Dermis blood vessel endothelial cell (primary cell): ENCODE measurements at places on chromosomes 1 and 21. TPM values are rescaled to one million over a fixed set of nuclear protein-coding genes. Genes with fewer than 3 reads are reported as not detected.

DNA sequence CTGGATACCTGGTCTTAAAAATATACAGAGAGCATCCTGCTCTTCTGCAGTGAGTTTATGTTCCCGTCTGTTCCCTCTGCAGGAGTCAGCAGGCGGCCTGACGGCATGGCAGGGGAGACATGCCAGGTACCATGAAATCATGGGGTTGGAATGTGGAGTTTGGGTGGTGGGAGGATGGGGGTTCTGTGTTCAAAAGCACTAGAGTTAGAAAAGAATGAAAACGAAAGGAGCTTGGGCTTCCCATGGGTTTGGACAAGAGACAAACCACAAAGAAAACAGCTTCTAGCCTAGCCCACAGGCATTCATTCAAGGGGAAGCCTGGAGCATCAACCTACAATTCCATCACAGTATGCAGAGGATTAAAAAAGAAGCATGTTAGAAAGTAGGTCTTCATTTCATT is 59.9 kb downstream of the WARS2 start:
- DNase-seq, result no peak

DNA sequence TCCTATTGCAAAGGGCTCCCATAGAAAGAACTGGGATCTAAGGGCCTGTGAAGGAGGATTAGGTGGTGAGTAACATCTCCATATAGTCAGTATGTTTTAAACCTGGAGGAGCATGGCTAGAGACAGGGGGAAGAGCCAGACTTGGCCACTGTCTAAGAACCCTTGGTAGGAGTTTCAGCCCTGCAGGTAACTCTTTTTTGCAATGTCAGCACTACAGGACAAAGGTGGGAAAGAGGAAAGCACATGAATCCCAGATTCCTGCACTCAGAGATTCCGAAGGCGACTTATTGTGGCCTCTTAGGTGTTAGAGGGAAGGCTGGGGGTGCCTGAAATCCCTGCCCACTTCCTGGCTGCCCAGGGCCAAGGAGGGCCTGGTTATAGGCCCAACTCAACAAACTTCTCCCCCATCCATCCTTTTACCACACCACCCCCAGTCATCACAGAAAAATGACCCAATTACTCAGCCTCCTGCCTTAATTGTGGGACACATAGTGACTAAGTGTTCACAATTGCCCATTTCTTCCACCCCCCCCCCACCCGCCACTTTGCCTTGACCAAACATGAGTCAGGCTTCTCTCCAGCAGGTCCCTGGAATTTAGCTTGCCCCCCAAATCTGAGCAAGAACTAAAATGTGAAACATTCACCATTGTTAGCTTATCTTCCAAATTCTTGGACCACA is 1.9 kb upstream of the NTNG1 start:
- DNase-seq, result no peak

DNA sequence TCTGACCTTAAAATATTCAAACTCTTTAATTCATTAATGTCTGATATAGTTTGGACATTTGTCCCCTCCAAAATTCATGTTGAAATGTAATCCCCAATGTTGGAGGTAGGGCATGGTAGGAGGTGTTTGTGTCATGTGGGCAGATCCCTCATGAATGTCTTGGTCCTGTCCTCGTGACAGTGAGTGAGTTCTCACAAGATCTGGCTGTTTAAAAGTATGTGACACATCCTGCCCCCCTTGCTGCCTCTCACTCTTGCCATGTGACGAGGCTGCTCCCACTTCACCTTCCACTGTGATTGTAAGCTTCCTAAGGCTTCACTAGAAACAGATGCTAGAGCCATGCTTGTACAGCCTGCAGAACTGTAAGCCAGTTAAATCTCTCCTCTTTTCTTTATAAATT is 21.3 kb upstream of the FBXO28 start:
- no peak for DNase-seq

GRCh38 chr1:90948301-90948700 is 73.5 kb downstream of the ZNF644 start:
- DNase-seq, result no peak

DNA sequence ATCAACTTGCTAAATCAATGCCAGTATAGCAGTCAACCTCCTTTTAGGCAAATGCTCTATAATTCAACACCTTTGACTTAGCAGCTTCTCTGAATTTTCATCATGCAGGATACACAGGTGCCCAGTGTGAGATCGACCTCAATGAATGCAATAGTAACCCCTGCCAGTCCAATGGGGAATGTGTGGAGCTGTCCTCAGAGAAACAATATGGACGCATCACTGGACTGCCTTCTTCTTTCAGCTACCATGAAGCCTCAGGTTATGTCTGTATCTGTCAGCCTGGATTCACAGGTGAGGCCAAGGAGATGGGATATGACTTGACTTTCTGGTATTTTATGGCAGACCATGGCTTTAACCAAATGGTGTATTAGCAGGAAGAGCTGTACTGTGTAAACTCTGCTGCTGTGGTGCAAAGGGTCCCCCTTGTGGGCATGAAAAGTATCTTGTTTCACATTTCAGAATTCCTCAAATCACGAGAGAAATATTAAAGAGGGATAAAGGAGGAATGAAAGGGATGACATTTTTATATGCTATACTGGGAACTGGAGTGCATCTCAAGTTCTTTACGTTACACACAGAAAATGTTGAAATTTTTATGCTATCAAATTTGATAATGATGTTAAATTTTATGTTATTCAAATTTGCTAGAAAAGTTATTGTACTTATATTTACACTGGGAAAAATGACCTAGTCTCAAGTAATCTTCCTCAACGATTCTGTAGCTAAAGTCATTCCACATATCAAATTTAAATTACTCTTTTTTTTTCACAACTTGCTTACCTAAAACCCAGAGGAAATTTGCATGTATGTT is 88.9 kb downstream of the CRB1 start:
- peak; percentile 67 for DNase-seq

- no peak for DNase-seq
Observed at GRCh38 chr1:17586172-17586964, 46.9 kb downstream of the ARHGEF10L start.

DNA sequence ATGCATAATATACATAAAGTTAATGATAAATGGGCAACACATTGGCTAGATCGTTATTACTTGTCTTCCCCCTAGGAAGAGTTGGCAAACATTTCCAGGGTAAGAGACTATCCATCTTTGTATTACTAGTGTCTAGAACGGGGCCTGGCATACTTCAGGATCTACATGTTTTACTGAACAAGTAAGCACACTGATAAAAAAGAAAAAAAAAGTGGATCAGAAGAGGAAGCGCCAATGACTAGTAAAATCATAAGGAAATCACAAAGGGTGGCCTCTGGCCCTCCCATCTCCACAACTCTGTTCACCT is 482 bp downstream of the TM2D1 start:
- peak; percentile 26 for DNase-seq

GRCh38 chr1:109514846-109515245 is 5.3 kb upstream of the AMIGO1 start:
- DNase-seq, result no peak

DNA sequence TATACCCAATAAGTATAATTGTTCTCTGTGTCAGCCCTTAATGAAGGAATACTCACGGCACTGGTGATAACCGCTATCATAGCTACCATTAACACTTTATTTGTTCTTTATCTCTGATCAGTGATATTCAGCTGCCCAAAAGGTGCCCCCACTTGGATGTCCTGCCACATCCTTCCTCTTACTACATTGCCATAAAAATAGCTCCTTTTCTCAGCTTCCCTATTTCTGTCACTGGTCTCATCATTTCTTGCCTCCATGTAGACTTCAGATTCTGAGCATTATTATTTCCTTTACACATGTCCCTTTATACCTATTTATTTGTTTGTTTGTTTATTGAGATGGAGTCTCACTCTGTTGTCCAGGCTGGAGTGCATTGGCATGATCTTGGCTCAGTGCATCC is 2.7 kb upstream of the RAB29 start:
- DNase-seq, result no peak

DNA sequence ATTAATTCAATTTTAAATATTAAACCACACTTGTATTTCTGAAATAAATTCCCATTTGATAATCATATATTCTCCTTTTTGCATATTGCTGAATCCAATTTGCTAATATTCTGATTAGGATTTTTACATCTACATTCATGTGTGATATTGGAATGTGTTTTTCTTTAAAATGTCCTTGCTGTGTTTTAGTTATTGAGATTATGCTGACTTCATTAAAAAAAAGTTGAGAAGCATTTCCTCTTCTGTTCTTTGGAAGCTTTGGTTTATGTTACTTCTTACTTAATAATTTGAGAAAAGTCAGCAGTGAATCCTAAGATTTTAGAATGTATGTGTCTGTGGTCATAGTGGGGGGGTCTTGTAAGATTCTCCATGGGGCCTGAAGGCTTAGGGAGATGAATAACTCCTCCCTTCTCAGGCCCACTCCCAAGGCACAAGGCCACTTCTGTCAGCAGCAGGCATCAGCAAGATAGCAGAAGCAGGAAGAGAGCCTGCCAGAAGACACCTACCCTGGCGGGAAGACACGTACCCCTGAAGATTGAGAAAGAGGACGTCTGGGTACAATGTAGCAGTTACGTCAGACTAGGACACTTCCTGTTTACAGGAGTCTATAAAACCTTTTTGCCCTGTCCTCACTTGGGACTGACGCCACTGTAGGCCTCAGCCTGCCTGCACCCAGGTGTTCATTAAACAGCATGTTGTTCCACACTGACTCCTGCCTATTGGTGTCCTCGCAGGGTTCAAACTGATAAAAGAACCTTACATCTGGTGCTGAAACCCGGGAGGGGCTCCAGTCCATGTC is 56.9 kb downstream of the ODF2L start:
- no peak for DNase-seq

Gene PHGDH
- total RNA-seq, result 1.4 and 6.8 TPM in 2 replicates

- peak; percentile 48 for DNase-seq
Observed at GRCh38 chr1:41918450-41919043, at the start of gene HIVEP3. Gene HIVEP3, minus strand, starts transcription at chr1:41918922.

DNA sequence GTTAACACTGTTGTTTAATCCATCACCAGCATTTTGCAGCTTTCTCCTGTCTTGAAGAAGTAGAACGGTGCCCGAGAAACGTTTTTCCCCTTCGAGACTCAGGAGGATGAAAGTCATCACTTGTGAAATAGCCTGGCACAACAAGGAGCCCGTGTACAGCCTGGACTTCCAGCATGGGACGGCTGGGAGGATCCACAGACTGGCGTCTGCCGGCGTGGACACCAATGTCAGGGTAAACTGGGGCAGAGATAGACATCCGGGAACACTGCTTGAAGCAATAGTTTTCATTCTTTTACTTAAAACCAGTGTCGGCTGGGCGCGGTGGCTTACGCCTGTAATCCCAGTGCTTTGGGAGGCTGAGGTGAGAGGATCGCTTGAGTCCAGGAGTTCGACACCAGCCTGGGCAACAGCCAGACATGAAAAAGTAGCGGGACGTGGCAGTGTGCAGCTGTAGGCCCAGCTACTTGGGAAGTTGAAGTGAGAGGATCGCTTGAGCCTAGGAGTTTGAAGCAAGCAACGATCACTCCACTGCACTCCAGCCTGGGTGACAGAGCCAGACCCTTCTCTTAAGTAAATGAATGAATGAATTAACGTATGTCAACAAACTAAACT is 945 bp downstream of the CHAF1B start:
- DNase-seq, result no peak

Gene FCRL4
- not detected in 2 replicates for total RNA-seq

GRCh38 chr1:101147381-101147780 is 89.4 kb upstream of the S1PR1 start:
- DNase-seq, result no peak

GRCh38 chr21:36684957-36685714 is 13.8 kb upstream of the SIM2 start:
- DNase-seq, result no peak

DNA sequence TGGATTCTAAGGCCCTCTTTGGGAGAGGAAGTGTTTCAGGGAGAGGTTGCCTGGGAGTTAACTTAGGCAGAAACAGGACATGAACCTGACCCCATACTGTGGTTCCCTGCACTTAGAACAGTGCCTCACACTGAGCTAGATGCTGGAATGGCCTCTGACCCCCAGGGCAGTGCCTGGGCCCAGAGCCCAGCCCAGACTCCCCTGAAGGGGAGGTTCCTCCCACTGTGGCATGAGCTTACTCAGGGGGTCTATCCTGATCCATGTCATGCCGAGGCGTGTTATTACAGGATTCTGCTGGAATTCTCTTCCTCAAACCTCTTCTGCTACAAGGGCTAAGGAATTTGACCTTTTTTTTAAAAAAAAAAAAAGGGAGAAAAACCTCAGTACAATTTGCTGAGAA is 72.2 kb downstream of the MRPL37 start:
- DNase-seq, result no peak

DNA sequence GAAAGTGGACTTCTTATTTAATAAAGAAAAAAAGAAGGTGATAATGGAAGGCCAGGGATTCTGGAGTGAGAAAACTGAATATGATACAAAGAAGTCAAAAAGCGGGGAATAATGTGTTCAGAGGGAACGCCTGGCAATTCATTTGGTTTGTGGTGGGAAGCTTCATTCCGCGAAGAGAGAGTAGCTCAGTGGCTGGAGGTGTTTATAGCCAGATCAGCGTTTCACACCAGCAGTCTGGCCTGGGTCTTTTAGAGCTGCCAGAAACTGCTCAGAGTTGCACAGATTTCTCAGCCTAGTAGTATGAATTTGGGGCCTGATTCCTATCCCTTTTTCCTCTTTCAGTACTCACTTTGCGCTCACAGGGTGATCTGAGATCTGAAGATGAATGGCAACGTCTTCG is 67.8 kb upstream of the IPO9 start:
- no peak for DNase-seq
